ENCODE measurements at places on chromosomes 11 and 22.

GRCh38 chr11:74941492-74941891, 7.4 kb downstream of the XRRA1 start:
- no peak for DNase-seq

- no peak for DNase-seq
These were observed 14.7 kb downstream of the SSH3 start for GRCh38 chr11:67317888-67318555.

DNA sequence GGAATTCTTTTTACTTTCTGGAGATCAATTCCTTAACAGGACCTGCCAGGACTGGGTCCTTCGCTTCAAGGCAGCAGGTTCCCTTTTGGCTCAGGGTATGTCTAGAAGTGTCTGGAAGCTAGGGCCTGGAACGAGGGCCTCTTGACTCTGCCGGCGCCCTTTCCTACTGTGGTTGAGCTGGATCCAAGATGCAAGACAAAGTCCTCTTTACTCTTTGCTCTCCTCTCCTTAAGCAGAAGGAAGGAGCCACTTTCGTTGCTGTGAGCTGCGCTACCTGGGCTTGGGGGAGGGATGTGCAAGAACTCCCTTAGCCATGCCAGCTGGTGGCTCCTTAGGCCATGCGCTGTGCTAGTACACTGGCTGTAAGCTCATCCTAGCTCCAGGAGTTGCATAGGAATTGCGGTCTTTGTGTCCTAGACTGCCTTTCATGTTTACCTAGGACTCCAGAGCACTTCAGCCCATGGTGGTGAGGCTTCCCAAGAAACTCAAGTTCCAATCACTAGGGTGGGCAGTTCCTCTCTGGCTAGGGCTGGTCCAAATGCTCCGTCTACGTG, 18.1 kb downstream of the GLB1L2 start:
- DNase-seq: no peak

DNA sequence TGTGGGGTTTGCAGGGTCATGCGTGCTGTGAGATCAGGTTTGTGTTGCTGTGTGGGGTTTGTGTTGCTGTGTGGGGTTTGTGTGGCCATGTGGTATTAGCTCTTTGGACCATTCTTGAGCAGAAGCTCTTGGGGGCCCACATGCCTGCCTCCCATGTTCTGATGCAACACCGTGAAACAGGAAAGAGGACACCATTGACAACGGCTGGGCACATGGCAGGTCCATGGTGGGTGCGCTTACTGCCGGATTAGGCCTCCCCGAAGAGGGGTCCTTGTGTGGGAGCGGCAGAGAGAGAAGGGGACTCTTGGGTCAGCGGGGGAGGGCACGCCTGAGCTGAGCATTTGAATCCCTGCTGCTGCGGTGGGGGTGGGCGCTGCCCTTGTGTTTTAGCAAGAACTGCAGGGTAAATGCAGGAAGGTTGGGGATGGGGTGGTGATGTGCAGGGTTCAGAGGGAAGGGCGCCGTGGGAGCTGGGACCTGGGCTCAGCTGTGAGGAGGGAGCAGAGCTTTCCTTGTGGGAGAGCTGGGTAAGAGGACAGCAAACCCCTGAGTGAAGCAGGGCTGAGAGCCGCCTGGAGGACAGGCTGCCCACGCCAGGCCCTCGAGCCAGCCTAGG, 361.5 kb downstream of the TBC1D22A start:
- no peak for DNase-seq

DNA sequence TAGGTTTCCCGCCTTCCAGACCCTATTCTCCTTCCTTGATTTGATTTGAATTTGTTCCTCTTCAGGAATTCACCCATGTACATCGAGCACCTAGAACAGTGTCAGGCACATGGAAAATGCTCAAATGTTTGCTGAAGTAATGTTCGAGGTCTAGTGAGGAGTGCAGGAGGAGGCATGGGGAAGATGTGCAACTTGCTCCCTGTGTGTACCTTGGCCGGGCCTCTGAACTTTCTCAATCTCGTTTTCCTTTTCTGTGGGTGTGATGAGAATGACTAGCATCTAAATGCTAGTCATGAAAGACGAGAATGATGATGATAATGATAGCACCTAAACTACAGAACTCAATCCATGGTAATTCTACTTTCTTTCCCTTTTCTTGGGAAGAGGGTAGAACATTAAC, 279.1 kb upstream of the PLET1 start:
- DNase-seq: no peak

DNA sequence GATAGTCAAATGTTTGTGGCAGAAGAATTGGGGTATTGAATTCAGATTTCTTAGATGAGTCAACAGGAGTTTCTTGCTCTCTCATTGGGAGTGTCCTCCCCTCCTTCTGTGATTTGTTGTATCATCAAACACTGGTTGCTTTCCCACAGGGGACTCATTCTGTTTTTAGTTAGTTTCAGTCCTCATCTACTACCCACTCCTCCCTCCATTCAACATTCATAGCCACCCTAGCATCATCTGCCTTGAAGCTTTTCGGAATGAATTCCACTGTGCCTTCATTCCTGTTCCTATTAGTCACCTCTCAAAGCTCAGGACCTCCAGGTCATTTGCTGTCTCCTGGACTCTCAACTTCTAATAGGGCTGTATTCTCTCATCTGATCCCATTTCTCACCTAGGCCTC, 31.5 kb upstream of the RAB38 start:
- DNase-seq: no peak

DNA sequence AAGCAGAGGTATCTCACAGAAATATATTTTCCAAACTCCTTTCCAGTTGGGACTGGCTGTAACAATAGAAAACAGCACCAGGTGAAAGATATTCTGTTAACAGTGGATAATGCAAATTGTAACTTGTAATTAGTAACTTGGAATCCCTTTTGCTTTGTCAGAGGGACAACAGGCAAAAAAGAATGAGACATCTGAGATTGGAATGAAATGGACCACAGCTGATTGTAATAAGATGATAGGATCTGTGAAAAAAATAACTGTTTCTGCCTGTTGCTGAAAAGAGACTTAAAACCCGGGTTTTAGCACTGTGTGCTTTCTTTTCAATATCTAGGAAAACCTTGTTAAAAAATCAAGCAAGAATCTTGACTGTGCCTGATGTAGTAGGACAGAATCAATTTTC, 655.7 kb downstream of the METTL15 start:
- DNase-seq: no peak

DNA sequence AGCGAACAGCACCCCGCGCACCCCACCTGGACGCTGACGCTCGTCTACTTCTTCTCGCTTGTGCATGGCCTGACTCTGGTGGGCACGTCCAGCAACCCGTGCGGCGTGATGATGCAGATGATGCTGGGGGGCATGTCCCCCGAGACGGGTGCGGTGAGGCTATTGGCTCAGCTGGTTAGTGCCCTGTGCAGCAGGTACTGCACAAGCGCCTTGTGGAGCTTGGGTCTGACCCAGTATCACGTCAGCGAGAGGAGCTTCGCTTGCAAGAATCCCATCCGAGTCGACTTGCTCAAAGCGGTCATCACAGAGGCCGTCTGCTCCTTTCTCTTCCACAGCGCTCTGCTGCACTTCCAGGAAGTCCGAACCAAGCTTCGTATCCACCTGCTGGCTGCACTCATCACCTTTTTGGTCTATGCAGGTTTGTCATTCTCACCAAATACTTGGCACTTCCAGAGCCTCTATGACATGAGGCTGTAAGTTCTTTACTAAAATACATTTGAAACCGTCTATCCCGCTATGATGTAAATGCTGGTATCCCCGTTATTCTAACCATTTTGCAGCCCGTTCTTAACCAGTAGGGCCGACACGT, 535 bp downstream of the AQP11 start:
- DNase-seq: no peak

DNA sequence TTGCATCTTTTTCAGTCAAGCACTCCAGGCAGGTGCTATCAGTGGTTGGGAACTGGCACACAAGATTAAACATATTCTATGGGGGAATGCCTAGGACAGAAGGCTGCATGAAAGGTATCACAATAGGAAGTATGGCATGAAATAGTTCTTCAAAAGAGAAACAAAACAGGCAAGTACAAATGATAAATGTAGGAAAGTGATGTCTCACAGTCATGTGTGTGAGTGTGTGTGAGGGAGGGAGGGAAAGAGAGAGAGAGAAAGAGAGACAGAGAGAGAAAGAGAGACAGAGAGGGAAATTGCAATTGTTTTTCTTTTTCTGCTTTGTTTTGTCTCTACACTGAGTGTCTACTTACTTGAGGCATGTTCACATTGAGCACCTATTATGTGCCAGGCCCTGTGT, 456.3 kb downstream of the MIAT start:
- DNase-seq: no peak

- DNase-seq: no peak
These were observed 57.1 kb upstream of the OLFML1 start for GRCh38 chr11:7428196-7428595.

- DNase-seq: no peak
These were observed 19.8 kb upstream of the SHANK2 start for GRCh38 chr11:71272161-71272560.

- no peak for DNase-seq
These were observed 2220.7 kb upstream of the RAG2 start for GRCh38 chr11:38818720-38819119.

- no peak for DNase-seq
These were observed 212.0 kb upstream of the CHORDC1 start for GRCh38 chr11:90434858-90435257.

DNA sequence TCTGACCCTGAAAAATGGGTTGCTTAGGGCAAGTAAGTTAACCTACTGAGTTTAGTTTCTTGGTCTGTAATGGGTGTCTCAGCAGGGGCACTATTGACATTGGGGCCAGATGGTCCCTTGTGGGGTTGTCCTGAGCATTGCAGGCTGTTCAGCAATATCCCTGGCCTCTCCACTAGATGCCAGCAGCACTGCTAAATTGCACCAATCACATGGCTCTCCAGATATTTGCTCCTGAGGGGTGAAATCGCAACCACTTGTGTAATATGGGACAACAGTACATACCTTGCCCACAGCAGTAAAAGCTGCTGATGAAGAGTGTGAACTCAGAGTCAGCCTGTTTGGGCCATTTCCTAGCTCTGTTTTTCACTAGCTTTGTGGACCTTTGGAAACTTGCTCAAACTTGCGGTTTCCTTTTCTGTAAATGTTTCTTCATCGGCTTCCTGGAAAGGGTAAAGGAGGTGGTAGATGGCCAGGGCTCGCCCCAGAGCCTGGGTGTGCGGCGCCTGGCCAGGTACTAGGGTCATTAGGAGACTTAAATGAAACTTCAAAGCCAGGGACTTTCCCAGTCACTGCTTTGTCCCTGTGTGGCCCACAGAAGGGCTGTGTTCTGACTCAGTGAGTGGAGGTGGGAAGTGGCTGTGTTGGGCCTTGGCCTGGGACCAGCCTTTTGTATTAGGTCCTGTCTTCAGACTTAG, 13.0 kb downstream of the NCF4 start:
- DNase-seq: peak; percentile 41

DNA sequence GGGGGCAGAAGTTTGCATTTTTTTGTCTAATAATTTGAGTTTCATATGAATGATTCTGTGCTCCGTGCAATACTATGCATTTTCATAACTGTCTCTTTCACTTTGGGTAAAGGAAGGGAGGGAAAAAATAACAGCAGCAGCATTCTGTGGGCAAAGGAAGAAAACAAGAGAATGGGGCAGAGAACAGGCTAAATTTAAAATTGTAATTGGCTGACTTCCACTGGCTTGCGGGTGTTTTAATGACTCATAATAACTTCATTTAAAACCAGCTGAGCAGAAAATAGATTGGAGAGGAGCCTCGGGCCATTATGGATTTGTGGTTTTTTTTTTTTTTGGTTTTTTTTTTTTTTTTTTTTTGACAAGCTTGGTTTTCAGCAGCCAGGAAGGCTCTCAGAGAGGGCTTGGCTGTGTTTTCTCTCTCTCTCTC, 107.4 kb downstream of the ZBTB16 start:
- DNase-seq: no peak

DNA sequence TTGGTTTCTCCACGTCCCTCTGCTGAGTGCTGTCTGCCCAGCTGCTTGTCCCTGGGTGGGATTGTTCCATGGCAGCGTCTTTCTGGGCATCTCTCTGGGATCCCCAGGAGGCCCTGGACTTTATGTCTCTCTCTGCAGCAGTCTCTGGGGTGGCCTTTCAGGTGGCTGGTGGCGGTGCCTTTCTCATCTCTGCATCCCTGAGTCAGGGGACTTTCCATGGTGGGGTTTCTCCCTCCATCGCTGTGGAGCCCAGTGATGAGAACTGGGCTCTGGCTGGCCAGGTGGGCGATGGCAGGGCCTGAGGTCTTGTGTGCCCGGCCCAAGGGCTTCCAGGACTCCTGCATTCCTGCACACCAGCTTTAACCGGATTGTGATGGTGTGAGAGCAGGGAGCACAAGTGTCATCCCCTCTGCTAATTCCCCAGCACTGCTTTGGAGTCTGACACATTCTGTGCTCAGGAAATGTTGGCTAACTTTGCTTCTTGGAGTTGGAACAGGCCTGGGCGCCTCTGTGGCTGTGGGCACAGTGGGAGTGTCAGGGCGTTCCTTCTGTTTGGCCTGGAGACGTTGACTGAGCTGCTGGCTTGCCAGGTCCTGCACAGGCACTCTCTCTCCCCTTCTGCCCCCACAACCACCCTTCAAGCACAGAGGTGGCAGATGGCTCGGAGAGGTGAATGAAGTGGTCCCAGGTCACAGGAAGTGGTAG, 27.9 kb downstream of the FAM83F start:
- no peak for DNase-seq

DNA sequence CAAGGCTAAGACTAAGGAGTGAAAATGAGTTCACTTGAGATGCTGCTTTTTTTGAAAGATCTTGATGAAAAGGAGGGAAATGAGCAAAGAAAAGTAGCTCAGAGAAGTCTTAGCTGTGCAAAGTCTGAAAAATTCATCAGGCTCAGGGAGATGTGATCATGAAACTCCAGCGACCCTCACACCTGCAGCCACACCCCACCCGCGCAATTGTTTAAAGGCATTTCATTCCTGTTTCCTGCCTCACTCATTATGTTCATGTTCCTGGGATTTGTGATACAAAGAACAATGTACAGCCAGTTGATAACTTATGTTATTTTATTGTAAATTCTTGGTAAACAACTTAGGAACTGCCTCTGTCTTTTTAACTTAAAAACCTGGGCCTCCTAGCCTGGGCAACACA, 8.7 kb upstream of the GSTP1 start:
- DNase-seq: no peak

- no peak for DNase-seq
These were observed 4.0 kb downstream of the TAF10 start for GRCh38 chr11:6608011-6608410.

DNA sequence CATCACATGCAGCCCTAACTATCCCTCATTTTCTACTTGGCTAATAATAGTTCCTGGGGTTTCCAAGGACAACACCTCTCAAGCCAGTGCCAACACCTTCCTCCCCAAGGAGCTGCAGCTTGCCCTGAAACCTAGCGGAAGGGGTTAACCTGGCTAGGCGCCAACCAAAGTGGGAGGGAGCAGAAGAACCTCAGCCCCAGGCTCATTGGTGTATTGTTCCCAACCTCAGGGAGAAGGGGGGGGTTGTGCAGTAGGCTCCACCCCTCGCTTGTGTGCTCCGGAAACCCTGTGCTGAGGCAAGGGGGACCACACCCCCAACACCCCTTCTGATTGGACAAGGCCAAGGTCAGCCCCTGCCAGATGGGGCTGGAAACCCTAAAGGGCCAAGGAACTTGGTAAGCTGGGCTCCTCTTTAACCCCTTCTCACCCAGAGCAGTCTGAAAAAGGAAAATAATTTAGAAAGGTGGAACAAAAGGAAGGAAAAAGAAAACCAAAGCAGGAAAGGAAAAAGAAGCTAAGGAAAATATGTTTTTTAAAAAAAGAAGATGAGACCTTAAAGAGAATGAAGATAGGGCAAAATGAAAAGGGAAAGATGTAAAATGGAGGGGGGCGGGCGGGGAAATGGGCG, 2.5 kb downstream of the MTA2 start:
- DNase-seq: peak; percentile 96

- DNase-seq: no peak
These were observed 98.3 kb downstream of the NCAM1 start for GRCh38 chr11:113059548-113059947.

GRCh38 chr11:120658071-120658423, 146.5 kb downstream of the GRIK4 start:
- no peak for DNase-seq
